ENCODE measurements at places on chromosomes 13 and 19. TPM values are rescaled to one million over a fixed set of nuclear protein-coding genes. Genes with fewer than 3 reads are reported as not detected.

GRCh38 chr19:15986701-15987100, 37.9 kb downstream of the OR10H4 start:
- DNase-seq = no peak

Gene COL5A3
- polyA plus RNA-seq = 77.6 TPM

Gene C19orf38
- polyA plus RNA-seq = 3.7 TPM

DNA sequence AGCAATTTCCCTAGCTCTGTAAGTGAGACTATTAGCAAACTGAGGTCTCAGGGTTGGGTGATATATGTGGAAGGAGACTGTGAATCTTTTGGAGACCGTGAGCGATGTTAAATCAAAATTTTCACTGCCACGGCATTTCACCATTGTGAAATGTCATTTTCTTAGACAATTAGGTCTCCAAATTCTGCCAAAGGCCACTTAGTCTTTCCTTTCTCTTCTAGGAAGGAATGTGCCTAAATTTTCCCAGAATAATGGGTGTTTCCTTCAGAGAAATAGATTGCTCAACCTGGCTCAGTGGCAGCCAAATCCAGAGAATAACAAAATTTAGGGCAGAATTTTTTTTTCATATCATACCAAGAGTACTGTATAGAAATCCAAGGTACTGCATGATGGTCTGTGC, 64.5 kb upstream of the SCEL start:
- DNase-seq = no peak

DNA sequence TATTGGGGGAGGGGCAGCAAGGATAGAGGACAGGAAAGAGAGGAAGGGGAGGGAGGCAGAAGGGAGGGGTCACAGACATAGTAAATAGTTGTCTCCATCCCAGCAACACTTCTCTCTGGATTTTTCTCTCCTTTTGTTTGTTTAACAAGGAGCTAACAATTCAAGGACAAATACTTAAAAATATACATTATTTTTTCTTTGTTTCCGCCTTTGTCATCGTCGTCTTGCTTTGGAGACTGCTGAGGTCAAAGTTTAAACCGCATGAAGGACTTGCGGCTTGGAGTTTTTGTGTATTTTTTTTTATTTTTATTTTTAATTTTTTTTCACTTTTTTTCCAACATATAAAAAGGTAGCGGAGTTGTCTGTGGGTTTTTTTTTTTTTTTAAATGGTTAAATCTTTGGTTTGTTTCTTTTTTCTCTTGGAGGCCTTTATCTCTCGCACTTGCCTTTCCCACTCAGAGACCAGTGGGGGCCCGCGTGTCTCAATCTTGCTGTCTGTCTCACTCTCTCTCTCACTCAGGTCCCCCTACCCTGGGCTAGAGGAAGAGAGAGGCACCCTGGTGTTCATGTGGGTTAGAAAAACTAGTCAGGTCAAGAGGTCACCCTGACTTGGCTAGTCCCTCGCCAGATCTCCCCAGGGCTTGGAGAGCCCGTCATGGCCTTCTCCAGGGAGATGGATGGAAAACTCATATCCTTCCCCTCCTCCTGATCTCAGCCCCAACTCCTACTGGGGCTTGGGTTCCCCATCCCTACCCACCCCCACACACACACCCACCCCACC, 11.0 kb downstream of the ZNF574 start:
- no peak for DNase-seq

DNA sequence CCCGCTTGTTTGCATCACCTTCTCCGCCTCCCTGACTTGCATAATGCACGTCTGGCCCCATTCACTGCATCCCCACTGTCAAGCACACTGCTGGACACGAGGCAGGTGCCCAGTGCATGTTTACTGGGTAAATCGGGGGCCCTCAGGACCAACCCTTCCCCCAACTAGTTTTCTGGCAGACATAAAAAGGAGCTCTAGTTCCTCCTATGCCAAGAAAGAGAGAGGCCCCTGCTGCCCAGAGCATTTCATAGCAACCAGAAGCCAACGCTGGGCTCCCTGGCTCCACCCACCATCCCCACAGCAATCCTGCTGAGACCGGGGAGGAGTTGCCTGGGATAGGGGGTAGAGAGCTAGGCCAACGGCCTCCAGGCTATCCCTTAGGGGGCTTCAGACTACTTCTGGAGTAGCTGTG, 23.2 kb downstream of the ANKRD27 start:
- no peak for DNase-seq

DNA sequence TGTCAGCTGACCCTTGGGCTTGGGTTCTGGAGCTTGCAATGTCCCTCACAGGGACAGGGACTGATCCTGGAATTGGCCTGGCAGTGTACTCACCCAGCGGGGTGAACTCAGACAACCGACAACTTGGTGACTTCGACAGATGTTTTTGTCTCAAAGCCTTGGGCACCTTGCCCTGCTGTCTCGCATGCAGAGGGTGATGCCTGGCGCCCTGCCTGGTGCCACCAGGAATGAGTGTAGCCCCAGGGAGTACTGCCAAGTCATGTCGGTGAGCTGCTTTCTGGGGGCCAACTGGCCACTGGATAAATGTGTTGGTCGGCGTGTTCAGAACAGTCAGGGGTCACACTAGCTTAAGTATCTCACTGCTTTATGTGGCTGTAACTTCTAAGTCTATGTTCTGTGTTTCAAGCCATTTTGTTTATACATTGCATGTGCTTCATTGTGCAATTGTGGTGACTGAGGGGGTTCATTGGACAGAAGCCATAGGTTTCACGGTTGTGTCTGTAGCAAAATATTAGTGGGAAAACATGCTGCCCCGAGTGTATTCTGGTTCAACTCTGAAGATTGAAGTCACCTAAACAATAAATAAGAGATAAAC, 96.3 kb upstream of the TNFSF11 start:
- no peak for DNase-seq

Gene MYBPC2
- polyA plus RNA-seq = 287 TPM

DNA sequence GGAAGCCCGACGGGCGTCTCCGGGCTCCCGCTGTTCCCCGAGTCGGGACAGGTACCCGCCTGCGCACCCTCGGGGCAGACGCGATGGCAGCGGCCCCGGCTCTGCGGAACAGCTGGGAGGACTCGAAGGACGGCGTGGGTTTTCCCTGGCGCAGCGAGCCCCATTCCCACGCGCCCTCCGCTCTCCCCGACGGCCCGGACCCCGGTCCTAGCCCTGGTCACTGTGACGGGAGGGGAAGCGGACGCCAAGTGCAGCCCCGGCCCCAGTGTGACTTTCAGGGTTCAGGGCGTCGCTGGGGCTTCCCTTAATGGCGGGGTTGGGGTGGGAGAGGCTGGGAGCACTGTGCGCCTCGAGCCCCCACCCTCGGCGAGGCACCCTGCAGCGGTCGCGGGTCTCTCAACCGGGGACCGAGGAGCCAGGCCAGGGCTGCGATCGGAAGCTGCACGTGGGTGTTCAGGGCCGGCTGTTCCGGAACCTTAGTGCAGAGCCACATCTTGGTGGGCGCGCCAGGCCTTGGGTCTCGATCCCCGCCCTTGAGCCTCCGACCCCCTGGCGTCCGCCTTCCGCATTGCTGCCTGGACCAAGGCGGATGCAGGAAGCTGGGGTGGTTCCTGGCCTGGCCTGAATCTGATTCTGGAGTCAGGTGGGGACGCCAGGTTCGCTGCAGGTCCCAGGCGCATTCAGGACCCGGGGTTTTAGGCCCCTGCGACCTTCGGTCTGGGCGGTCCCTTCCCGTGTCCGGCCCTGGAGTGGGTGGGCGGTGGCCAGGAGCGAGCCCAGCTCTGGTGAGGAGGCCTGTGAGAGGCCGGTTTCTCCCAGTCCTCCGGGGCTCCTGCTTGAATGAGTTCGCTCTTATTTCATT, 3.5 kb downstream of the LGALS7B start:
- DNase-seq = no peak

Gene SUPT5H
- polyA plus RNA-seq = 87.0 TPM

GRCh38 chr13:47251771-47252170, 354.9 kb upstream of the HTR2A start:
- no peak for DNase-seq

DNA sequence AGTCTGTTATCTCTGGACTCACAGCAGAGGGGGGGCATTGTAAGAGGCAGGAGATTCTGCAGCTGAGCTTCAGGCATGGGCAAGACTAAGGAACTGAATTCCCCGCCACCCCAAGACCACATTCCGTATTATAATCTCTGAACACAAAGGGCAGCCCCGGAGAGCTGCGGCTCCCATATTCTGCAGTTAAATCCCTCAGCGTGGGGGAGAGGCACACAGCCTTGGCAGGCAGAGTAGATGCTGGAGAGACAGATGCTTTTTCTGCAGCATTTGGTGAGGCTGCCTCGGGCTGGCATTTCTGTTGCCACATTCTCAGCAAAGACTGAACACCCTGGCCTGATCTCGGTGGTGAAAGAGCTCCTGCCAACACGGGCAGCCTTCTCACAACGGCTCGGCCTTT, 12.9 kb downstream of the CHAF1A start:
- DNase-seq = no peak
